ENCODE measurements at places on chromosomes 2 and 18. TPM values are rescaled to one million over a fixed set of nuclear protein-coding genes. Genes with fewer than 3 reads are reported as not detected.

The PSMA8 gene
- total RNA-seq = not detected

The RPRM gene
- total RNA-seq = 36.6 TPM

The MAP2 gene
- total RNA-seq = 0.94 TPM

The ITGB6 gene
- 0.19 TPM for total RNA-seq

The SCN7A gene
- 1.7 TPM for total RNA-seq

Data from motor neuron (in vitro differentiated cells).